ENCODE measurements at places on chromosomes 12 and 14. TPM values are rescaled to one million over a fixed set of nuclear protein-coding genes. Genes with fewer than 3 reads are reported as not detected.

GRCh38 chr14:100317912-100318808 is 5.0 kb upstream of the SLC25A47 start:
- H3K4me3 ChIP-seq = peak overlapping the region; percentile 43
- H3K36me3 ChIP-seq = no peaks in the 10 kb centered on the region
- no peak overlapping the region for H3K27ac ChIP-seq
- no peaks in the 10 kb centered on the region for H3K27me3 ChIP-seq
- DNase-seq = no peak

- no peaks in the 10 kb centered on the region for H3K27me3 ChIP-seq
- no peaks in the 10 kb centered on the region for H3K36me3 ChIP-seq
- no peak overlapping the region for H3K27ac ChIP-seq
- no peaks in the 10 kb centered on the region for H3K4me1 ChIP-seq
- DNase-seq = no peak
- no peak overlapping the region for H3K4me3 ChIP-seq
Observed at GRCh38 chr14:87494010-87494409, 499.0 kb downstream of the GALC start.

- H3K27ac ChIP-seq = no peak overlapping the region
- H3K27me3 ChIP-seq = no peaks in the 10 kb centered on the region
- no peaks in the 10 kb centered on the region for H3K36me3 ChIP-seq
- H3K4me3 ChIP-seq = no peak overlapping the region
Observed at GRCh38 chr14:32364941-32365340, 35.8 kb downstream of the AKAP6 start.

- no peaks in the 10 kb centered on the region for H3K4me1 ChIP-seq
- no peaks in the 10 kb centered on the region for H3K27me3 ChIP-seq
- no peaks in the 10 kb centered on the region for H3K36me3 ChIP-seq
- no peak for DNase-seq
- no peak overlapping the region for H3K27ac ChIP-seq
Observed at GRCh38 chr14:66383771-66384170, 102.4 kb upstream of the CCDC196 start.

DNA sequence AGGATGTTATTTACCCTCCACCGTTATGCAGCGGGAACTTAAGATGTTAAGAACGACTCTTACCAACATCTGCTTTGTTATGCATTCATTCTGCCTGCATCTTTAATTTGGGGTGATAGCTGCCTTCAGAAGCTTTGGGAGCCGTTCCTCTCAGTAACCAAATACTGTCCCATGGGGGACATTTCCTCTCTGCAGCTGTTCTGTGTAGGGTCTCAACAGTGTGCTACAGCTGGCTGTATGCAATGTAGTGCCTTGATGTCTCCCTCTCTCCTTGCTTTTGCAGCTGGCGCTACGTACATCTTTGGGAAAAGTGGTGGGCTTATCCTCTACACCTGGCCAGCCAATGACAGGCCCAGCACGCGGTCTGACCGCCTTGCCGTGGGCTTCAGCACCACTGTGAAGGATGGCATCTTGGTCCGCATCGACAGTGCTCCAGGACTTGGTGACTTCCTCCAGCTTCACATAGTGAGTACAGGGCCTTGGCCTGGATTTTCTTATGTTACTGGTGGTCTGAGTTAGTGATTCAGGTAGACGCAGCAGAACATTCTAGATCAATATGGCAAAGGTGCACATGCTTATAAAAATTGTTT is 744.3 kb downstream of the DIO2 start:
- H3K36me3 ChIP-seq = no peaks in the 10 kb centered on the region
- H3K27me3 ChIP-seq = no peaks in the 10 kb centered on the region
- no peak for DNase-seq
- no peak overlapping the region for H3K4me3 ChIP-seq
- no peaks in the 10 kb centered on the region for H3K4me1 ChIP-seq

- no peaks in the 10 kb centered on the region for H3K36me3 ChIP-seq
- no peak for DNase-seq
- peaks cover 6% of the 10 kb centered on the region for H3K4me1 ChIP-seq
- H3K27ac ChIP-seq = peak within 1 kb of the TSS; percentile 86
Observed at GRCh38 chr14:96038920-96039632, at the start of gene C14orf132. Gene C14orf132 (plus strand): TSS chr14:96039362. CDS start chr14:96039501, 139 bp downstream.

DNA sequence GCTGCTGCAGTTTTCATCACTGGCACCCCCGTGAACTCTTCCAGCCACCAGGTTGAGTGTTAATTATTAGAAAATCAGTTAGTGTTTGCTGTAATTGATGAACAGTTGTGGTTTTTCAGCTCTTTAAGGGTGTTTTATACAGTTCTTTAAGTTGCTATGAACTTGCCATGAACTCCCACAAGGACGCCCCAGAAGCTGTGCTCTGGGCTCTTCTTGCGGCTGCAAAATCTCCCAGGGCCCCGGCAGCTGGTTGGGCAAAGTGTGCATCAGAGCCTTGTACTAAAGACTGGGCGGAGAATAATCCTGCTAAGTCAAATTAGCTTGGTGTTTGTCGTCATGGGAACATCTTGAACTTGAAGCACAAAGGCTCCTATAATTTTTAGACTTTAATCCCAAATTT is 82.2 kb downstream of the EML1 start:
- no peak for DNase-seq
- no peak overlapping the region for H3K4me3 ChIP-seq
- H3K27me3 ChIP-seq = no peaks in the 10 kb centered on the region
- H3K27ac ChIP-seq = no peak overlapping the region

DNA sequence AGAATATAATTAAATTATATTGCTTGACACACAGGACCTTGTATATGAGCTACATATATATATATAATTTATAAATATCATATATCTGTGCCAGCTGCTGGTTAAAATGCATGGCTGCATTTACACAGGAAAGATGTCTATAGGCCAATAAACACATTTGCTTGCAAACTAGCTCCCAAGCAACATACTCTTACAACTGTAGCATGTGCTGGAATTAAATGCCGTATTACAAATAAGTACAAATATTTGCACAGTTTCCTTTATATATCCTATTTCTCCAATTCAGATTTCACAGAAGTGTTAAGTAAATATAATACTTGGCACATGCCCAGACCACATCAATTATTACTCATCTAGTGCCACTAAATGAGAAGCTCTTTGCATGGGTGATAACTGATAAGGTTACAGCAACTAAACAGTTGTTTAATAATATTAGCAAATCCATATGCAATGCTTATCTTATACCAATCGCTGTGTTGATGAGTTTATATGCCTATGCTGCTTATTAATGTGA is 66.7 kb upstream of the E2F7 start:
- no peaks in the 10 kb centered on the region for H3K36me3 ChIP-seq
- no peak overlapping the region for H3K27ac ChIP-seq
- no peak overlapping the region for H3K4me3 ChIP-seq
- no peaks in the 10 kb centered on the region for H3K27me3 ChIP-seq

GRCh38 chr12:25712169-25712568 is 159.1 kb upstream of the LMNTD1 start:
- no peaks in the 10 kb centered on the region for H3K36me3 ChIP-seq
- H3K4me3 ChIP-seq = no peak overlapping the region
- H3K4me1 ChIP-seq = no peaks in the 10 kb centered on the region
- DNase-seq = no peak

DNA sequence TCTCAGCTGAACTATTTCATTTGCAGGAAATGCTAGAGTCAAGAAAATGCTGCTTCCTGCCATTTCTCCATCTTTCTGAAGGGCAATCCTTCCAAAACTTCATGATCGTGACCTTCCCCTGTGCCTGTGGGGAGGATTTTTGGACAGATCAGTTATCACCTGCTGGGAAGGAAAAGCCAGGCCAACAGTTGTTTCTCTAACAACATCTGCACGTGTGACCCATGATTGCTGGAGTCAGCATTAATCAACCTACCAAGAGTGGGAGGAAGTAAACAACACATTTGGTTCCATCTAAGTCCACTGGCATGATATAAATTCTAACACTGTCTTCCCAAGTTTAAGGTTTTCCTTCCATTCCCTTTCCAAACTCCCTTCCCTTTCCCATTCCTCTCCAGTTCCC is 172.7 kb downstream of the APAF1 start:
- H3K27me3 ChIP-seq = no peaks in the 10 kb centered on the region
- H3K4me1 ChIP-seq = no peaks in the 10 kb centered on the region
- no peak for DNase-seq
- H3K27ac ChIP-seq = no peak overlapping the region
- no peak overlapping the region for H3K4me3 ChIP-seq

DNA sequence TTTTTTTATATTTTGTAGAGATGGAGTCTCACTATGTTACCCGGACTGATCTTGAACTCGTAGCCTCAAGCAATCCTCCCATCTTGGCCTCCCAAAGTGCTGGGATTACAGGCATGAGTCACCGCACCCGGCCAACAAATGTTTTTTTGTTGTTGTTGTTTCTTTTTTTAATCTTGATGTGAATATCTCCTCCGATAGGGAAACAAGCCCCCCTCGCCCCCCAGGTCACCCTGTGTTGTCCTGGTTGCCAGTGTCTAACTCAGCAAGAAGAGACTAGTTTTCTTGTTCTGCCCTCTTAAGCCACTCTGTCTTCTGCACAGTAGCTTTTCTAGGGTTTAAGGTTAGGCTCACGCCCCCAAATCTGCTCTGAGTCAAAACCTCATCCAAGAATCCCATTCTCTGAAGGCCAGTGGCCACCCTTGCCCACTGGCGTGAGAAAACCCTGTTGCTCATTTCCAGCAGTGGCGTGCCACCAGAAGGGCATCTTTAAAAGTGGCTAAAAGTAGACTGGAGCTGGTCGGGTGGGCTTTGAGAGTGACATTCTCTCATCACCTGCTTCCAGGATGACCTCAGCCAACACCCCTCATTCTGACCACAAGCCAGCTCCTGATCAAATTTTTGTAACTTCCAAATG is 42.7 kb downstream of the C14orf132 start:
- DNase-seq = peak; percentile 24
- H3K36me3 ChIP-seq = no peaks in the 10 kb centered on the region
- H3K27me3 ChIP-seq = no peaks in the 10 kb centered on the region
- H3K4me1 ChIP-seq = no peaks in the 10 kb centered on the region

GRCh38 chr12:65147312-65147905 is 22.0 kb upstream of the LEMD3 start:
- no peak overlapping the region for H3K4me3 ChIP-seq
- no peak overlapping the region for H3K27ac ChIP-seq
- H3K4me1 ChIP-seq = no peaks in the 10 kb centered on the region

DNA sequence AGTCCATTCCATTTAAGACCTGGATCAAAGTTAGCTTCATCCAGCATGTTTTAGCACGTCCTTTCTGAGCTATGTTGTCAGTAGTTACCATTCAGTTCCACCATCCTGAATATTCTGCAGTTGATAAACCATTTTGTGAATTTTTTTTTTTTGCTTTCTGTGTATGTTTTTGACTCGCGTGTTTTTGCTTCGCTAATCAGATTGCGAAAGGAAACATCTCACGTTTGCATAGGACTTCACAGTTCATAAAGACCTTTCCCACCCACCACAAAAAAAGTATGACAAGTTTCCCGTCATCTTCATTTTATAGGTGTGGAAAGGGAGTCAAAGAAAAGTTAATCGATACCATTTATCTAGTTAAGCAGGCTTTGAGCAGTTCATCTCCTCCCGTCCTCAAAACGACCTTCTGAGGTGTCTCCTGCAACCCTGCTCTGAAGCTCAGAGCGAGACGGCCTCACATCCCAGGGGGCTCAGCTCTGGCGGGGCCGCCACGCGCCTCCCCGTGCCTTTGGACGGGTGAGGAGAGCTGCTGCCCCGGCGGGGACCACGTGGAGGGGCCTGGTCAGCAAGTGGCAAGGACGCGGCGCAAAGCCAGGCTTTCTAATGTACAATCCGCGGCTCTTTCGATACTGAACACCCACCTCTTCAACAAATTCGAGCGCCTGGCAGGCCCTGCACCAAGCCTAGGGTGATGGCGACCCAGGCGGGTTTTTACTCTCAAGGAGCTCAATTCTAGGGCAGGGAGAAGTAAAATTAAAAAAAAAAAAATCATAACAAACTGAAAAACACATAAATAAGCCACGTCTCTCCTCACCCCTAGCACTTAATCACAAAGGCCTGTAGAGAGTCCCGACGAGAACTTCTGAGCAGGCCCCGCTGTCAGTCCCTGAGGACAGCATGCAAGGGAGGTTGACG is 988 bp upstream of the TMEM263 start:
- peaks cover 15% of the 10 kb centered on the region for H3K4me1 ChIP-seq
- H3K27ac ChIP-seq = peak overlapping the region; percentile 100
- H3K27me3 ChIP-seq = no peaks in the 10 kb centered on the region
- no peaks in the 10 kb centered on the region for H3K36me3 ChIP-seq
- H3K4me3 ChIP-seq = peak overlapping the region; percentile 95

DNA sequence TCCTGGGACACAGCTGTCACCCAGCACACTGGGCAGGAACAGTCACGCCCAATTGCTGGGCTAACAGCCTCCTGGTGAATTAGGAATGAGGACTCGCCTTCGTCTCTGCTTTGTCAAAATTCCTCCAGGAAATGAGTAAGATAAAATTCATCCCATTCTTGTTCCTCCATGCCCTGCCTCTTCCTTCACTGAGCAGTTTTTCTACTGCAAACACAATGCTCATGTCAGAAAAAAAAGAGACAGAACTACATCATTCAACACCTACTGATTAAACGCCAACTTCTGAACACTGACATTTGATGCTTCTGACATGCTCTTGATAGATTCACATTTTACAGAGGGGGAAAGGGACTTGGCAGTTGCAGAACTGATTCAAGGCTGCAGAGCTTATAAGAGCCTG is 37.5 kb upstream of the DTX1 start:
- no peak overlapping the region for H3K27ac ChIP-seq
- DNase-seq = no peak
- H3K36me3 ChIP-seq = no peaks in the 10 kb centered on the region
- no peak overlapping the region for H3K4me3 ChIP-seq
- H3K4me1 ChIP-seq = no peaks in the 10 kb centered on the region

DNA sequence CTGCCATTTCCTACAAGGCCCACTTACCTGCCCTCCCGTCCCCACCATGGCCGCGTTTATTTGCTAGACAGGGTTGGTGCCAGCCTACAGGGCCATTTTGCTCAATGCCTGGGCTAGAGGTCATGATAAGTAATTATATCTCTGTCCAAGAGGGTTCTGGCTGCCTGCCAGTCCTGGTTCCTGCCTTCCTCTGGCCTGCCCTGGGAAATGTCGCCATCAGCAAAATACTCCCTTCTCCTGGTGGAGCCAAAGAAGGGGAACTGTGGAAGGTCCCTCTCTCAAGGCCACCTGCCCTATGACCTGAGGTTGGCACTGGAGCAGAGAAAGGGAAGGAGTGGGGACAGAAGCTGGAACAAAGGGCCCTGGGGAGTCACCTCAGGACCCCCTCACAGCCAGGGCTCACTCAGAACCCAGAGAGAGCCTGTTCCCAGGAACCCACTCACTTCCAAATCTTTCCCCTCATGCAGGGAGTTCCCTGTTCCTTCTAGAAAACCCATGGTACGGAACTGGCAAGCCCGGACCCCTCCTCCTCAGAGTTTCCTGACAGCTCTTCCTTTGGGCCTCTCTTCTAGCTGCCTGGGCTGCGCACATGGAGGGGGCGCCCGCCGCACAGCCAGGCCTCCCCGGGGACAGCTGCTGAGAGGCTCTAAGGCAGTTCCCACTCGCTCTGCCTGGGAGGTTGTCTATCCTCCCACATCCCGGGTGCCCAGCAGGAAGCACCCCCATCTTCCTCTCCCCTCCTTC is 280.5 kb downstream of the DPF3 start:
- no peaks in the 10 kb centered on the region for H3K4me1 ChIP-seq
- DNase-seq = no peak
- no peak overlapping the region for H3K4me3 ChIP-seq
- H3K36me3 ChIP-seq = no peaks in the 10 kb centered on the region

GRCh38 chr12:41264281-41264680 is 76.2 kb downstream of the PDZRN4 start:
- H3K27ac ChIP-seq = no peak overlapping the region
- no peaks in the 10 kb centered on the region for H3K4me1 ChIP-seq
- DNase-seq = no peak
- no peak overlapping the region for H3K4me3 ChIP-seq
- no peaks in the 10 kb centered on the region for H3K36me3 ChIP-seq

Gene PTGER2
- total RNA-seq = 1.8 TPM

Gene PRPF40B
- 10.4 TPM for total RNA-seq

Gene LIN7A
- 25.6 TPM for total RNA-seq
